ENCODE measurements at places on chromosomes 6 and 20.

DNA sequence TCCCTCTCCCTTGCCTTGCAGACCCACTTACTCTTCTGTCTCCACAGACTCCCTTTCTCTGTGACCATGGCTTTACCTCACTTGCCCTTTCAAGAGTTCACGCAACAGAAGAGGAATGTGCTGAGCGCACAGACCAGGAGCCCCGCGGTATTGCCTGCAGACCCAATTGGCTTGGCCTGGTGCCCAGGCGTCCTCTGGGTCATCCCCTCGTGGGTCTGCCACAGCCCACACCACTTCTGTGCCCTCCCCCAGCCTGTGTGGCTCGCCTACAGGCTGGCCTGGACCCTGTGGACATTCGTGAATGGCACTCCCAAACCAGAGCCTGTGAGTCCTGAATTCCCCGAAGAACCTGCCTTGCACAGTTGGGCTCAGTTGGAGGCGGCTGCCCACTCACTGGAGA is 15.3 kb upstream of the NINL start:
- DNase-seq: no peak

- no peak for DNase-seq
These were observed 29.7 kb downstream of the RREB1 start for GRCh38 chr6:7137335-7138045.

DNA sequence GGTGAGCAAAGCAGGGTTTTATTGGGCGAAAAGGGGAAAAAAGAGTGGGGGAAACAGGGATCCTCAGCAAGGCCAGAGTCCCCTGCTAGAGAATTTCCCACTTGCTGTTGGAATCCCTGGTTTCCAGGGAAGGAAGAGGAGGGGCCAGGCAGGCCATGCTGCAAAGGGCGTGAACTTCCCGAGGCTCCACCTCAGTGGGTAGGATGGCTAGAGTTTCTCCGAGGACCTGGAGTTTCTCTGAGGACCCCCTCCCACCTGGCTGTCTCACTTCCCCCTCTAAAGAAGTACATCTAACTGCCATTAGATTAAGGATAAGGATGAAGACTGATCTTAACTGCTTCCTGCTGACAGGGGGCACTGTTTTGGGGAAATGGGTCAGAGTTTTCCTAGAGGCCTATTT is 1239.3 kb upstream of the GJE1 start:
- no peak for DNase-seq

GRCh38 chr20:46014517-46015396 is 6.0 kb downstream of the MMP9 start:
- no peak for DNase-seq

- no peak for DNase-seq
These were observed 213.6 kb upstream of the PLCB4 start for GRCh38 chr20:8855315-8855714.

GRCh38 chr20:24660651-24661050 is 191.2 kb downstream of the SYNDIG1 start:
- DNase-seq: no peak

GRCh38 chr6:68225729-68226128 is 409.4 kb upstream of the ADGRB3 start:
- DNase-seq: no peak

- no peak for DNase-seq
These were observed 7.2 kb upstream of the C6orf141 start for GRCh38 chr6:49543087-49543858.

DNA sequence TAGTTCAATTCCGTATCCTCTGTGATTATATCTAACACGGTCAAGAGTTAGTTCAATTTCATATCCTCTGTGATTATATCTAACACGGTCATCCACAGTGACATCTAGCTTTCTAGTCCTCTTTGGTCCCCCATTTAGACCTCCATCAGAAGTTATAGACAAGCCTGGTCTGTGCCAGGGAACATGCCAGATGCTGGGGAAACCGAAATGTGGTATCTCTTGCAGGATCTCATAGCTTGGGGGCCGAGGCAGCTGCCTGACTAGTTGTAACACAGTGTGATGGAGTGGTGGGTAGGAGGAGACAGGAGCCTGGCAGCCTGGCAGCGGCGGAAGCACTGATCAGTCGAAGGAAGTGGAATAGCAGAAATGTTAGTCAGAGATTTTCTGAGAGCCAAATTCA is 13.8 kb upstream of the SMOC2 start:
- no peak for DNase-seq

GRCh38 chr20:33482581-33482980 is 7.3 kb upstream of the CBFA2T2 start:
- DNase-seq: no peak
